Urinary bladder (tissue), 4 donors: ENCODE measurements at places on chromosomes 1 and 21. TPM values are rescaled to one million over a fixed set of nuclear protein-coding genes. Genes with fewer than 3 reads are reported as not detected.

The VWA5B1 gene
- 0.51 TPM for polyA plus RNA-seq

The TMPRSS15 gene
- polyA plus RNA-seq: not detected

GRCh38 chr1:1945782-1946393 is 26.8 kb upstream of the TMEM52 start:
- DNase-seq: no peak

The SHISA4 gene
- 32.7 TPM for polyA plus RNA-seq

The AMPD1 gene
- not detected for polyA plus RNA-seq

- peak; percentile 31 for DNase-seq
Observed at GRCh38 chr1:220487297-220487820, 40.6 kb upstream of the MARK1 start.

The KCNQ4 gene
- polyA plus RNA-seq: 13.1 TPM

GRCh38 chr1:169363046-169363730 is 4.4 kb downstream of the NME7 start:
- DNase-seq: no peak

DNA sequence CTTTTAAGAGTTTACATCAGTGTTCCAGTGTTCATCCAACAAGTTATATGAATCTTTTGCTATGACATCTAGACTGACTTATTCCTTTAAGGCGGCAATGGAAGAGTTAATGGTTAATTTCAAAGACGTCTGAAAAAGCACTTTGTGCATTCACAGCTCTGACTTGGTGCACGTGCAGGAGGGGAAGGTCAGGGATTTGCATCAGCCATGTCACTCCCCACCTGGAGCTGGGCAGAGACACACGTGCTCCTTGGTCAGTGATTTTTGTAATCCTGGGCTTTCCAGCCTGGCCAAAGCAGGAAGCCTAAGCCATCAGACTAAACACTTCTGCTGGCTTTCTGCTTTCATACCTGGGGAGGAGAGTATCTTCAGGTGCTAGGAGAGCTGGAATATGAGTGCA is 96.3 kb downstream of the ST3GAL3 start:
- DNase-seq: no peak

DNA sequence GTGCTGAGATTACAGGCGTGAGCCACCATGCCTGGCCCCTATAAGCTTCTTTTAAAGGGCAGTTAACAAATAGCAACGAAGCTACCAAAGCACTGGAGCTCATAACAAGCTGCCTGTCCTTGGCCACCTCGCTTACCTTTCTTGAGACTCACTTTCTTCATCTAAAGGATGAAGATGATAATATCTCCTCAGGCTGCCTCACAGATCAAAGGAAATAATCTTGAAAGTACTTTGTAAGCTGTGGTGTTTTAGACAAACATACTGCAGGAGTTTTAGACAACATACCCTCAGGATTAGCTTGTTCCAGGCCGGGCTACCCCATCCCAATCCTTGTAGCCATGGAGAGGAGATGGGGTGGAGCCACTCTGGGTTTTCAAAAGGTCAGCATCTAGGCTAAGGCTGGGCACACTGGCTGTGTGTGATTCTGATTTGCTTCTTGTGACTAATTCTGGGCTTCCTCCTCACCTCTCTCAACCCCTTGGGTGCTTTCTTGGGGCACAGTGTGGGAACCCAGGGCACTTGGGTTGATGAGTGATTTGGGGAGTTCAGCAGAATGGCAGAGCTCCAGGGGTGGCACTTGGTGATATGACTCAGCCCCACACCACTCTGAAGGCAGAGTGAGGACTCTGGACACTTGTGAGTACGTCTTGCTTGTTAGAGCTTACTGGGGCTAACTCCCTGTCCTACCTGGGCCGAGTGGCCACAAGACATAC is 5.2 kb downstream of the GPR25 start:
- no peak for DNase-seq

DNA sequence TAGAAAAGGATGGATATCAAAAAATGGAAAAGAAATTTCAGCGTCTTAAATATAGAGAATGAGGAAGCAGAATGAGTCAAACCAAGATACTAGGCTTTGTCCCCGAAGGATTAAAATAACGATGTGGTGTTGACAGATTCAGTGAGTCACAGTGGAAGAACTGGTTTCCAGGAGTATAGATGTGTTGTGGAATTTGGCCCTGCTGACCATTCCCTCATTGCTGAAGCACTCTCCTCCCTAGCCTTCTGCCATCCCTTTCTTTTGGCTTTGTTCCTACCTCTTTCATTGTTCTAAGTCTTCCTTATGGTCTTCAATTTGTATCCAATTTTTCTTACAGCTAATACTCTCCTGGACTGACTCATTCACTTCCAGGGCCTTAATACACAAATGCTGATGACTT is 23.1 kb upstream of the USP25 start:
- peak; percentile 74 for DNase-seq

- DNase-seq: no peak
Observed at GRCh38 chr1:6870086-6870485, 84.8 kb downstream of the CAMTA1 start.

The SAMD11 gene
- polyA plus RNA-seq: 23.3 TPM

DNA sequence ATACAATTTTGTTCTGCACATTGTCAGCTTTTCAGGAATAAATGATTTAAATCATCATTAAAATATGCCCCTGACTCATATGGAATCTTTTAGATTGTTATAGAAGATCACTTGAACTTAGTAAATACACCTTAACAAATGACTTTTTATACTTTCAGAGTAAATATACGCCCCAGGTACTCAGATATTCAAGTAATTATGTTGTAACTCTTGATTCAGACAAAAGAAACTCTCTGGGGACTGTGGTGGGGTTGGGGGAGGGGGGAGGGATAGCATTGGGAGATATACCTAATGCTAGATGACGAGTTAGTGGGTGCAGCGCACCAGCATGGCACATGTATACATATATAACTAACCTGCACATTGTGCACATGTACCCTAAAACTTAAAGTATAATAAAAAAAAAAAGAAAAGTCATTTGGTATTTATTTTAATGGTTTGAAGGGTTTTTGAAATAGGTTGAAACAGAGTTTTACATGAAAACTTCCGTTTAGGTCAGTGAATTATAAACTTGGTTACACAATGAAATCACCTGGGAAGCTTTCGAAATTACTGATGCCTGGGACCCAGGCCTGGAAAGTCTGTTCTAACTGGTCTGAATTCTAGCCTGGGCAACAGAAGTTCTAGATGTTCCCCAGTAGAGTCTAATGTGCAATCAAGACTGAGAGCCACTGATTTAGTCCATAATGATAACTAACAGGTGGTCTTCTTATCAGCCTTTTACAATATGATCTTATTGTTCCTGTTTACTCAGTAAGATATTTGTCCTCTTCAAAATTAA is 320.5 kb upstream of the NR5A2 start:
- DNase-seq: no peak

DNA sequence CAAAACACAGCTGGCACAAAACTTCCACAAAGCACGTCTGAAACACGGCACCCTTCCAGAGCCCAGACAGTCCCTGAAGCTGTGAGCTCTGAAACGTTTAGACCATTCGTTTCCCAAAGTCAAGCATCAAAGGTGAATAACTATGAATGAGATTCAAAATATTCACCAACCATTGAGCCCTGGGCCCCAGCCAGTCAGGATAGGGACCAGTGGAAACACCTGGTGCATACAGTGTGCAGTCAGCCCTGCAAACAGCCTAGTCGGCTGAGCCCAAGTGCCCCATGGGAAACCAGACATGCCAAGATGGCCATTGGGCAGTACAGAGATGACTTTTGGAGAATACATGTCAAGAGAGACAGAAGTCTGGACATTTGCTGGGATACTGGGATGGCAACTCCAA is 90.4 kb upstream of the EDN2 start:
- no peak for DNase-seq

DNA sequence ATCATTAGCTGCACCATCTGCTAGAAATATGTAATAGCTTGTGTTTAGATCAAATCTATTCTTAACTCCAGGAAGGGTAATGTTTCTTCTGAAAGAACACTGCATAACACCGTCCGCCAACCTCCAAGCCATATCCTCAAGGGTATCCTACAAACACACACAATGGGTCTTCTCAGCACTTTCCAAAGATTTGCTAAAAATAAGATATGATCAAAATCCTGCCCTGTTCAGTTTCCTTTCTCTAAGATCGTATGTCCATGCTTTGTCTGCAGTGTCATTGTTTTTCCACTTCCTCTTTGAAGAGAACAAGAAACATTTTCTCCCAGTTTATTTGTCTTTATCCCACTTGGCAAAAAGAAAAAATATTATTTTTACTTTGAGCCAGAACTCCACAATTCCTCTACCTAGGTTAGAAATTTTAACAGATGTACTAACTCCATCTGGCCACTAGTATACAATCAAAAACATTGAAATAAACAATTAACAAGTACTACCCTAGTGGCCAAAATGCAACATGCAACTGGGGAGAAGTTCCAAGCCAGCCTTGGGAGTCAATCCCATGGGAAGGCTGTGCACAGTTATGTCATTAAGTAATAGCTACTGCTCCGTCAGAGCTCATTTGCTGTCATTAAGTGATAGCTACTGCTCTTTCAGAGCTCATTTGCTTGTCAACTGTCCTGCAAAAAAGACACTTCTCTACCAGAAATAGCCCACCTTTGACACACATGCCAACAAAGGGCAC is 37.8 kb downstream of the FRRS1 start:
- no peak for DNase-seq

GRCh38 chr1:151502859-151503780 is 8.1 kb upstream of the CGN start:
- DNase-seq: no peak

DNA sequence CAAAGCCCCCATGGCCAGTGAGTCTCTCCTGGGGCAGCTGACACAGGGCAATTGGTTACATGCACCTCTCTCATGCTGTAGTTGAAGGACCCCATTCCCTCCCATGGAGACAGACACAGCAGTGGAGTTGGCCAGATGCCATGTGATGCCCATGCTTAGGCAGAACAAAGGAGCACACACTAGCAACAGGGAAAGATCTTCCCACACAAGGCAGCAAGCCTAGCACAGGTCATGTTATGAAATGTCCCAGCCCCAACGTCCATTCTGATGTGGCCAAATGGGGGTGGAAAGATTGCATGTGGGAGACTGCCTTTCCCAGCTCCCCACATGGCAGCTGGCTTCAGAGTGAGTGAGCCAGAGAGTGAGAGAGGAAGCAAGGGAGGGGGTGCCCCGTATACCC is 34.5 kb downstream of the AADACL4 start:
- DNase-seq: no peak

DNA sequence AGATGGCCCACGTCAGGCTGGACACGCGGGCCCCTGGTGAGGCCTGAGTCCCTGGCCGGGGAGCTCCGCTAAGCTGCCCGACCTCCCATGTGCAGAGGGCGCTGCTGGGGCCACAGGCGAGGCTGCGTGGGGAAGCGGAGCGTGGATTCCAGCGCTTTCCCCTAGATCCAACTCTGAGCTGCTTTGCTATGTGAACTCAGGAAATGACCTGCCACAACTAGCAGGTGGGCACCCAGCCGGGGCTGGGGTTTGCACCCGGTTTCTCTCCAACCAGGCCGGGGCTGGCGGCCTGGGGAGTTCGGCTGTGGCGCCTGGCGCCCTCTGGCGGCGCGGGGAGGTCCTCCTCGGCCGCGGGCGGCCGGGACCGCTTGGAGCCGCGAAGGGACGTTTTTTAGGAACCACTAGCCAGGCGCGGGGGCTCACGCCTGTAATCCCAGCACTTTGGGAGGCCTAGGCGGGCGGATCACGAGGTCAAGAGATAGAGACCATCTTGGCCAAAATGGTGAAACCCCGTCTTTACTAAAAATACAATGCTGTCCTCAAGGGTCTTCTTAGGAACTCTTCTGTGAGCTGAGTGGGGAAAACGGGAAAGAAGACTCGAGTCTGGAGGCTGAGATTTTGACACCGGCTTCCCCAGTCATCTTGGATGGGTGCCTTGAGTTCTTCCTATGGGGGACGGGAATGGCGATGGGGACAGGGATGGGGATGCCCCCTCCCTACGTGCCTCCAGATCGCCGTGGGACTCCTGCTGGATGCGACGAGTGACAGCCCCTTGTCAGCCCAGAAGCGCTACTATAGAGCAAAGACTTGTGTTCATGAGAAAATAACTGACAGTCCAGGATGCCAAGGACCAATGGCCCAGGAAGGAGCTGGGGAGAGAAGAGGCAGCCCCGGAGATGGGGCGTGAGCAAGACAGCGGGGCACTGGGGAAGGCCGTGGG is 12.6 kb downstream of the PYCR2 start:
- DNase-seq: no peak

DNA sequence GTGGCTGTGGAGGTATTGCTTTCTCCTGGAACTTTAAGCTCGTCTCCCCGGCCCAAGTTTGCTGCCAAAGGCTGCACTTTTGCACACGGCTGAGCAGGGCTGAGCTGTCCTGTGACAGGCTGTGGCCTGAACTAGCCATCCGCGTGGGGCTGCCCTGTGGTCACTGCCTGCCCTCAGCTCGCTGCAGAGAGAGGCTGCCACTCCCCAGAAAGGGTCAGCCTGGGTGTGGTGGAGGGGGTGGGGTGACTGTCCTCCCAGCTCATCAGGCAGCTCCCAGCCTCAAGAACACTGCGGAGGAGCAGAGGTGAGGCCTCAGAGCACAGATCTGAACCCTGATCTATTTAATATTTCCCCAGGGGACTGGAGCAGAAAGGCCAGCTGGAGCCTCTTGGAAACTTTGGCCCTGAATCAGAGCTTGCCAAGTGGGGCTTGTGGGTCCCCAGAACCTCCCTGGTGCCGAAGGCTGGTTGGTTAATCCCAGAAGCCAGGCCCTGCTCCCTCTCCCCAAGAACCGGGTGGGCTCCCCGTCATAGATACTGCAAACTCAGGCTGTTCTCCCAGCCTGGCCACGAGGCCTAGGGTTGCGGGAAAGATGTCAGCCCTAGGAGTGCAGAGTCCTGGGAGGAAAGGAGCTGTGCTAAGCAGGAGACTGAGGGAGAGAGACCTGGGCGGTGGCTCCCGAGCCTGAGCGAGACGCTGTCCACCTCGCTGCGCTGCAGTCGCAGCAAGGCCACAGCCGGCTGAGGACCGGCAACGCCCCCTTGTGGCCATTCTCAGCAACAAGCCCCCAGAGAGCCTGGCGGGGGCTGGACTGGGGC is 125.1 kb upstream of the IPO9 start:
- no peak for DNase-seq

GRCh38 chr1:28886731-28887418 is 27.5 kb upstream of the EPB41 start:
- DNase-seq: peak; percentile 35

The SPOCD1 gene
- 5.7 TPM for polyA plus RNA-seq

- peak; percentile 77 for DNase-seq
Observed at GRCh38 chr1:46183079-46183847, 7.0 kb upstream of the P3R3URF start.
